ENCODE measurements at places on chromosomes 7 and 10. TPM values are rescaled to one million over a fixed set of nuclear protein-coding genes. Genes with fewer than 3 reads are reported as not detected.

The TRPV5 gene
- total RNA-seq, result not detected

The SPDYE1 gene
- total RNA-seq, result not detected

- H3K4me1 ChIP-seq, result peaks cover 5% of the 10 kb centered on the region
- H3K27me3 ChIP-seq, result no peaks in the 10 kb centered on the region
- H3K4me3 ChIP-seq, result no peak overlapping the region
- no peaks in the 10 kb centered on the region for H3K36me3 ChIP-seq
- DNase-seq, result no peak
- H3K27ac ChIP-seq, result no peak overlapping the region
These were observed 195.9 kb upstream of the LYZL2 start for GRCh38 chr10:30825495-30825894.

DNA sequence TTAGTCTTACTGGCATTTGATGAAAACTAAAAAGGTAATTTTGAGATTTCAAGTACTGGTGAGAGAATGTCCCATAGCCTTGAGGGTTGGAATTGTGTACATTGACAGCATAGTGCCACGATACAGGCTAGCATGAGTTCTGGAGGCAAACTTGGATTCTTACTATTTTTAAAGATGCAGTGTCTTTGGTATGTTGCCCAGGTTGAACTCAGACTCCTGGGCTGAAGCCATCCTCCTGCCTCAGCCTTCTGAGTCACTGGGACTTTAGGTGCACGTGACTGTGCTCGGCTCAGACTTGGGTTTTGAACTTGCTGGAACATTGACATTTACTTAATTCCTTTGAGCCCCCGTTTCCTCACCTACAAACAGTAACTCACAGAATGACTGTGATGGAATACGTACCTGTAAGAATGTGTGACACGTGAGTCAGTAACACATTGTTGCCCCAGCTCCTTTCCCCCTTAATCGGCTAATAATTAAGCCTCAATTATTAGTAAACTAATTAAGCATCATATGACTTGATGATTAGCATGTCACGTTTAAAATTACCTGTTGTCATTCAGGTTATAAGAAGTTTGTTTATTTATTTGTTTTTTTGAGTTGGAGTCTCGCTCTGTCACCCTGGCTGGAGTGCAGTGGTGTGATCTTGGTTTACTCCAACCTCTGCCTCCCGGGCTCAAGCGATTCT is 10.6 kb downstream of the DNAJB6 start:
- H3K27me3 ChIP-seq, result no peaks in the 10 kb centered on the region
- no peak overlapping the region for H3K4me3 ChIP-seq
- peak overlapping the region; percentile 15 for H3K27ac ChIP-seq
- H3K36me3 ChIP-seq, result no peaks in the 10 kb centered on the region
- H3K4me1 ChIP-seq, result peaks cover 55% of the 10 kb centered on the region
- no peak for DNase-seq

The VCL gene
- 211 TPM for total RNA-seq

DNA sequence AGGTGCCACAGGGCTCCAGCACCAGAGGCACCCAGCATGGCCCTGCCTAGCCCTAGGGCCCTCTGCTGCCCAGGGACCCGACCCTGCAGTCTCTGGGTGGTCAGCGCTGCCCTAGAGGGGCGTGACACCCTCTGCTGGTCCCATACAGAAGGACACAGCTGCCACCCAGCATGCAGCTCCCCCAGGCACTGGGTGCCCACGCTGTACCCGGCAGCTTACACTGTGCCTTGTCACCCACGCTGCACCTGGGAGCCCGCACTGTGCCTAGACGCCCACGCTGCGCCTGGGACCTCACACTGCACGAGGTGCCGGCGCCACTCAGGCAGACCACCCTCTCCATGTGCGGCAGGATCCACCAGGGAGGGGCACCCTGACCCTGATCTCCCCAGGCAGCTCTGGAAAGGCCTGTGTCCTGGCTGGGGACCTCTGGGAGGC is 55.2 kb downstream of the PWWP2B start:
- no peak overlapping the region for H3K4me3 ChIP-seq
- peak overlapping the region; percentile 56 for H3K27ac ChIP-seq
- H3K4me1 ChIP-seq, result peaks cover 31% of the 10 kb centered on the region

GRCh38 chr7:138565451-138566114 is 105.5 kb downstream of the TRIM24 start:
- peak; percentile 21 for DNase-seq
- H3K27me3 ChIP-seq, result no peaks in the 10 kb centered on the region
- H3K4me1 ChIP-seq, result no peaks in the 10 kb centered on the region
- no peak overlapping the region for H3K27ac ChIP-seq

The C10orf120 gene
- total RNA-seq, result not detected

GRCh38 chr7:42590771-42591310 is 321.0 kb downstream of the C7orf25 start:
- no peaks in the 10 kb centered on the region for H3K36me3 ChIP-seq
- H3K27me3 ChIP-seq, result no peaks in the 10 kb centered on the region
- no peak for DNase-seq
- H3K4me1 ChIP-seq, result no peaks in the 10 kb centered on the region
- no peak overlapping the region for H3K4me3 ChIP-seq

DNA sequence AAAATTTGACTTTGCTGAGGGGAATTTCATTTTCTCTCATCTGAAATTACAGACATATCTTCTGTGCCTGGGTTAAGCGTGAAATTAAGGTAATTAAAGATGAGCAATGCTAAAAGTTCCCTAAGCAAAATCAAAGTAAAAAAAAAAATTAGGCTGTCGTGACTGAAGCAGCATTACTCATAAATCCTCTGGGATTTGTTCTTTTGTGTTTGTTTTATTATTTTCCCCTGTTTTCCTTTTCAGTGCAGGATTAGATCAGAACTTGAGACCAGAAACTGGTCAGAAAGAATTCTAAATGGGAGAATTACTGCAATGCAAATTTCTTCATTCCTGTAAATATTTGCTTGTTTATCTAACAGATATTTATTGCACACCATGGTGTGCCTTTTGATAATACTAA is 141.4 kb upstream of the BET1 start:
- H3K27me3 ChIP-seq, result no peaks in the 10 kb centered on the region
- H3K36me3 ChIP-seq, result no peaks in the 10 kb centered on the region
- no peak overlapping the region for H3K27ac ChIP-seq
- H3K4me1 ChIP-seq, result no peaks in the 10 kb centered on the region

Data from stomach (tissue), 19 donors.